Fibroblast of mammary gland (primary cell): ENCODE measurements at places on chromosomes 13 and 19.

GRCh38 chr13:55963934-55964333, 1176.8 kb upstream of the PRR20A start:
- DNase-seq, result no peak

GRCh38 chr13:103694033-103694432, 627.8 kb upstream of the SLC10A2 start:
- no peak for DNase-seq

GRCh38 chr13:51937320-51938290, 73.6 kb downstream of the ATP7B start:
- DNase-seq, result no peak

- peak; percentile 59 for DNase-seq
Observed at GRCh38 chr13:52001120-52001731, 10.0 kb downstream of the ATP7B start.

DNA sequence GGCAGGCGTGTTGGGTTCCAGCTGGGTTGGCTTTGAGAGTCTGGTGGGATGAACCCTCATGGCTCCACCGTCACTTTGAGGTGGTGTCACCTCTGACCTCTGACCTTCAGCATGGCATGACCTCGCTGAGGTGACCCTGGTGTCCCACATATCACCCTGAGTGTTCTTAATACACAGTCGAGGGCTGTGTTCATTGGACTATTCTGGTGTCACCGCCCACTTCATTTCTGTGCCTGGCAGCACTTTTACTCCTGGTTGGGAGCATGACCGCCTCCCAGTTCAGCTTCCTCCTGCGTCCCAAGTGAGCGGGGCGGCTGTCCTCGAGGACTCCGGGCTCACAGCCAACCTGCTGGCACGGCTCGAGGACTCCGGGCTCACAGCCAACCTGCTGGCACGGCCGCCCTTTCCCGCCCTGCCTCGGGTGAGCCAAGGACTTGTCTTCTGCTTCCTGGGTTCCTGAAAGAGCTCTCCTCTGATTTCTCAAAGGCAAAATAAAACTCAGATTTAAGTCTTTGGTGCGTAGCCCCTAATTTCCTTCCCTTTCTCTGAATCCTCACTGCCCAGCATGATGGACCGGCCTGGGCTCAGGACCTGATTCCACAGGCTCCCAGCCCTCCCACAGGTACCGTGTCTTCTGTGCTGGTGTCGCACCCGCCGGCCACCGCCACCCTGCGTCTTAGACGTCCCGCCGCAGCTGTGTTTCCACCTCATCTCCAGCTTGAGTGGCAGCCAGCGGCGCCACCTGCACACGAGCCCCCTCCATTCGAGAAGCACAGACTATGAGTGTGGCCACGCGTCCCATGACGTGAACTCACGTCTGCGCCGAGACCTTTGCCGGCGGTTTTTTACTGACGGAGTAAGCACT, 10.4 kb downstream of the ATP4B start:
- DNase-seq, result peak; percentile 18

DNA sequence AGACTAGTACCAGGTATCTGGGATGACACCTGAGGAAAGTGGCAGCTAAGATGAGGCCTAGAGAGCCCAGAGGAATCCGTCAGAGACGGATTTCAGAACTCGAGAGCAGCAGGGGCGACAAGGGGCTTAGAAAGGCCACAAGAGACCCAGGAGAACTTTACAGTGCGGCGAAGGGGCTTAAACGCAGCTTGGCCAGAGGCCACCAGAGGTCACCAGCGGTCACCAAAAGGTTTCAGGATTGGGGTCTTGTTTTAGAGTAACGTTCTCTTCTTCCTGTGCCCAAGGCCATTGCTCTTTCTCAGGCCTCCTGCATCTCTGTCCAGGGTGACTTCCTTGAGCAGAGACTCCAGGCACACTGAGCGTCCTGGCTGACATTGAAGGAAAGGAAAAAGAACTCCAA, 2.2 kb downstream of the ZSCAN22 start:
- no peak for DNase-seq

GRCh38 chr19:601310-601709, 11.6 kb downstream of the HCN2 start:
- DNase-seq, result no peak

- no peak for DNase-seq
Observed at GRCh38 chr13:32622827-32623226, 36.6 kb downstream of the PDS5B start.

- peak; percentile 87 for DNase-seq
Observed at GRCh38 chr19:55526216-55527196, 10.4 kb downstream of the SBK2 start.

DNA sequence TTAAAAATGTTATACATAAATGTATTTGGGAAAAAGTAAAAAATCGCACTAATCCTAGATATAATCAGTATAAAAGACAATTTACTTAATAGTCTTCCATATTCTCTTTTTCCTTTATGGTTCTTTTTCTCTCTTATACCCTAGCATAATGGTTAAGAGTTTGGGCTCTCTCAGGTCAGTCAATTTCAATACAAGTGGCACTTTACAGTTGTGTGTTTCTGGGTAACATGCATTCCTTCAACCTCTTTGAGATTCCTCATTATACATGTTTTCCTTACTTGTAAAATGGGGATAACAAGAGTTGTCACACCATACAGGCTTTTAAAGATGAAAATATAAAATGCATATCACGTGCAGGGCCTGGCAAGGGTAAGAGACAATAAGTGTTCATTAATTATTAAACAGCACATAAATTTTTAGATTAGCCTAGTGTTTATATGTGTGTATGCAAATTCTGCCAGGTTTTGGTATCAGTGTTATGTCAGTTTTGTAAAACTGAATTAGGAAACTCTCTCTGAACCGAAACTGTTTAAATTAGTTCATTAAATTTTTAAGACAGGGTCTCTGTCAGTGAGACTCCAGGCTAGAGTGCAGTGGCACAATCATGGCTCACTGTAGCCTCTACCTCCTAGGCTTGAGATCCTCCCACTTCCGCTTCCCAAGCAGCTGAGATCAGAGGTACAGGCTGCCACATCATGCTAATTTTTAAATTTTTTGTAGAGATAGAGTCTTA, 49.8 kb downstream of the ELF1 start:
- no peak for DNase-seq
